ENCODE measurements at places on chromosomes 2 and 18. TPM values are rescaled to one million over a fixed set of nuclear protein-coding genes. Genes with fewer than 3 reads are reported as not detected.

PLEKHA3 gene
- total RNA-seq: 35.7 TPM

EPG5 gene
- 29.1 TPM for total RNA-seq

EIF2B4 gene
- 30.7 TPM for total RNA-seq

ABCG8 gene
- total RNA-seq: not detected

SPAG16 gene
- 15.0 TPM for total RNA-seq

EML6 gene
- total RNA-seq: 0.73 TPM

M1AP gene
- 1.1 TPM for total RNA-seq

DCDC2C gene
- total RNA-seq: not detected

TANC1 gene
- 40.1 TPM for total RNA-seq

SH3RF3 gene
- 7.6 TPM for total RNA-seq

GALNT14 gene
- total RNA-seq: 2.1 TPM

SERPINB13 gene
- total RNA-seq: not detected

ABCG5 gene
- not detected for total RNA-seq

Measured in left lung (tissue), 14 donors.